Omental fat pad (tissue), 4 donors: ENCODE measurements at places on chromosomes 2 and 18. TPM values are rescaled to one million over a fixed set of nuclear protein-coding genes. Genes with fewer than 3 reads are reported as not detected.

MFF gene
- total RNA-seq: 67.1 TPM

DNA sequence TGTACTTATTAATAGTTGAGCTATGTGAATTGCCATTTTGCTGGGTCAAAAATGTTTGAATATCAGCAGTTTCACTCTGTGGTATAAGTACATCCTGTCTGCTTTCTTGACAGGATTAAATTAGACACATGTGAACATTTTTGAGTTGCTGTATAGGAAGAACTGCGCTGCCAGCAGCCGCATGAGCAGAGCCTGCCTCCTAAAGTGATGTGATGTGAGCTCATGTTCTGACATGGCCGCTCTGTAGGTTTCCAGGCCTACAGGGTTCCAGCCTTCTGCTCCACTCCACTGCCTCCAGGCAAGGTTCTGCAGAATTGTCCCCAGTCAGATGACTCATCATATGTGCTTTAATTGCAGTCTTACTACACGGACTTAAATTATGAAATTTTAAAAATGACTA lies 119.7 kb upstream of the NFATC1 start:
- no peak for DNase-seq

DNA sequence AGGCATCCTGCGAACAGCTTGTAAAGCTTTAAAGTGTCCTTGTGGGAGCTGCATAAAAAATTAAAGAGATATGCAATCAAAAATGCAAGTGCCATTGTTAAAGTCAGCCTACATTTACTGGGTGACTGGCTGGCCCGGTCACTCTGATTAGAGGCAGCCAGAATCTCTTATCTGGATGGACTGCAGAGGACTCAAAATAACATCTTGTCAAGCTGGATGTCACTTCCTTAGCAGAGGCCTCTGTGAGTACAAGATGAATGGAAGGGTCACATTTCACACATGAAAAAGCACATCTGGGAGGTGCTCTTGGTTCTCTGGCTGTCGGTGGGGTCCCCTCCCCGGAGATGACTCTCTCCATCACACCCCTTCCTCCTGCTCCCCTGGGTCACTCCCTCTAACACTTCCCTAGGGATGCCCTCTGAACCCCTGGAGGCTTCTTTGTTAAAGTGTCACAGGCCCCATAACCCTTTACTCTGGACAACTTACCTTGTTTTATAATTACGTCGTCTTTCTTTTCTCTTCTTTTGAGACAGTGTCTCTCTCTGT lies 122.1 kb downstream of the SH3BP4 start:
- DNase-seq: no peak

RUFY4 gene
- total RNA-seq: 0.60 TPM

- no peak for DNase-seq
Observed at GRCh38 chr2:19195661-19196060, 162.8 kb downstream of the OSR1 start.

GRCh38 chr2:28979576-28980366 lies 1.3 kb upstream of the TOGARAM2 start:
- DNase-seq: no peak

DNA sequence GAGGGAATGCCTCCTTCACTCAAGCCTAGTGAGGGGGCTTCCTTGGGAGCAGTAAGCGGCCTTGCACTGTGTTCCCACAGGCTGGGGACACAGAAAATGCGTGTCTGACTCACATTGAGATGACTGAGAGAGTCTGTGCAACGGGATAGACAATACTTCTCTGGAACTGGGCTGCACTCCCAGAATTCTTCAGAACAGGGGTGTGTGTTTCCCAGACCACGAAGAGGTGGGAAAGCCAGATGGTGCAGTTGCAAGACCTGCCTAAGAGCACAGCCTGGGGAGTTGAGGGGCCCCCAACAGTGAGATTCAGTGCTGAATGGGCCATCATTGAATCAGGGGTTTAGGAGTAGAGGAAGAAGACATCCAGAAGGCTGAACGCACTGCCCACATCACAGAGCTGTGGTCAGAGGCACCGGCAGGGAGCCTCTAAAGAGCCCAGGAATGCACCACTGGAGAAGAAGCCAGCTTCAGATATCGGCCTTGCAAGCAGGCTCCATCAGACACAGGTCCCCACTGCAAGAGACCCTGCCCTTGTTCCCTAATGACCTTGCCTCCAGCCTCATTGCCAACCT lies 36.6 kb upstream of the MRPL19 start:
- DNase-seq: no peak

ANKRD30BL gene
- not detected for total RNA-seq

- DNase-seq: no peak
Observed at GRCh38 chr18:77461062-77461688, 211.5 kb downstream of the GALR1 start.

ELOA2 gene
- not detected for total RNA-seq

- no peak for DNase-seq
Observed at GRCh38 chr2:236862961-236863728, 222.5 kb upstream of the COPS8 start.

- DNase-seq: no peak
Observed at GRCh38 chr2:160836755-160837154, 323.5 kb upstream of the TANK start.

DNA sequence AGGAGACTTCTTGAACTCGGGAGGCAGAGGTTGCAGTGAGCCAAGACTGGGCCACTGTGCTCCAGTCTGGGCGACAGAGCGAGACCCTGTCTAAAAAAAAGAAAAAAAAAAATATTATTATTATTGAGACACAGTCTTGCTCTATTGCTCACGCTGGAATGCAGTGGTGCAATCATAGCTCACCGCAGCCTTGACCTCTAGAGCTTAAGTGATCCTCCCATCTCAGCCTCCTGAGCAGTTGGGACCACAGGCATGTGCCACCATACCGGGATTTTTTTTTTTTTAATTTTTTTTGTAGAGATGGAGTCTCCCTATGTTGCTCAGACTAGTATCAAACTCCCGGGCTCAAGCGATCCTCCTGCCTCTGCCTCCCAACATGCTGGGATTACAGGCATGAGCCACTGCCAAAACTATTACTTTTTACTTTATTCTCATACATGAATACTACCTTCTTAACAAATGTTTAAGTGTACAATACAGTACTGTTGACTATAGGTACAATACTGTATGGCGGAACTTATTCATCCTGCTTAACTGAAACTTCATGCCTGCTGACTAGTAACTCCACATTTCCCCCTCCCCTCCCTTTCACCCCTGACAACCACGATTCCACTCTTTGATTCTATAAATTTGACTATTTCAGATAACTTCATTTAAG lies 15.5 kb downstream of the FBXO11 start:
- no peak for DNase-seq

RAD51AP2 gene
- total RNA-seq: not detected

DNA sequence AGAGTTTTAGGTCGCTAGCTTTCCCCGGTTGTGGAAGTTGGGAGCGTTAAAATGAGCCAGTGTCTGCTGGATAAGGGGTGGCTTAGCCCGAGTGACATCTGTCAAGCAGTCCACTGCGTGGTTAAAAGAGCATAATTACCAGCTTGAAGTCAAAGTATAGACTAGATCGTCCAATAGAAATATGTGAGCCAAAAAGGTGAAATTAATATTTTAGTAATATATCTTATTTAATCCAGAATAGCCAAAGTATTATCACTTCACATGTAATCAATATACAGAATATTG lies 654 bp downstream of the COMMD1 start:
- DNase-seq: no peak

DNA sequence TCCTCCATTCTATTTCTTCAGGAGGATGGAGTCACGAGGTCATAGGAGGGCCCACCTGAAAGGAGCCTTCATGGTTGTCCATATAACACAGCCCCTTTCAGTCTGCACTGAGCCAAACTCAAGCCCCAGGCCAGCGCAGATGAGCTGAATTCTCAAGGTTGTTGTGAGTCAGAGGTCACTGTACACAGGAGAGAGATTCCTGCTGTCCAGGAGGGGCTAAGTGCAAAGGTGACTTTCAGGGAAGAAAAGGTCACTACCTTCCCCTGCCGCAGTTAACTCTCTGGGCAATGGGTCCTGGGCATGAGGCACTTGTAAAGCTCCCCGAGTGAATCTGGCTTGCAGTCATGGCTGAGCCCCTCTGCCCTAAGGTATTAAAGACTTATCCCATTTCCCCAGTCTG lies 150.7 kb downstream of the CTIF start:
- no peak for DNase-seq

CTAGE1 gene
- not detected for total RNA-seq

DNA sequence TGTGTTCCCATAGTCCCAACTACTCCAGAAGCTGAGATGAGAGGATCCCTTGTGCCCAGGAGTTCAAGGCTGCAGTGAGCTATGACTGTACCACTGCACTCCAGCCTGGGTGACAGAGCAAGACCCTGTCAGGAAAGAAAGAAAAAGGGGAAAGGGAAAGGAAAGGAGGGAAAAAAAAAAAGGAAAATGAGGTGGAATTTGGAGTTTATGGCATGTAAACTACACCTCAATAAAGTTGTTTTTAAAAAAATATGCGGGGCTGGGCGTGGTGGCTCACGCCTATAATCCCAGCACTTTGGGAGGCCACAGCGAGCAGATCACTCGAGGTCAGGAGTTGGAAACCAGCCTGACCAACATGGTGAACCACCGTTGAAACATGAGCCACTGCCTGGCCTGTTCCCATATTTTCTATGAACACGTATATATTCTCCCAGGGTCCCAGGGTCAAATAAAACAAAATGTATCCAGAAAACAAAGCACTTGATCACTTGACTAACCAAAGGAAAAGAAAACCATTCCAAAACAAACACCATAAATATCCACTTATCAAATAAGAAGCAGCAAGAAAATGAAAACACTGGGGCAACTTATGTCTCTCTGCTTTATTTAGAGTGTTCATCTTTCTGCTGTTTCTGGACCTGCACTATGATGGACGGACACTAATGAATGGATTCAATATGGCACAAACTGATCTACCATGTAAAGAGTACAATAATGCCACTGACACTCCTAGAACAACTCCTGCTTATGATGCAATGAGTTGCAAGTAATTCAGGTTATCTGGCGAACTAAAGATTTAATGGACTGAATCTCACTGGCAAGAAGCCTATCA lies 56.8 kb downstream of the ASXL2 start:
- no peak for DNase-seq

- no peak for DNase-seq
Observed at GRCh38 chr2:54666131-54666633, 57.3 kb upstream of the EML6 start.

- DNase-seq: no peak
Observed at GRCh38 chr2:54528311-54528955, 72.3 kb downstream of the SPTBN1 start.

DNA sequence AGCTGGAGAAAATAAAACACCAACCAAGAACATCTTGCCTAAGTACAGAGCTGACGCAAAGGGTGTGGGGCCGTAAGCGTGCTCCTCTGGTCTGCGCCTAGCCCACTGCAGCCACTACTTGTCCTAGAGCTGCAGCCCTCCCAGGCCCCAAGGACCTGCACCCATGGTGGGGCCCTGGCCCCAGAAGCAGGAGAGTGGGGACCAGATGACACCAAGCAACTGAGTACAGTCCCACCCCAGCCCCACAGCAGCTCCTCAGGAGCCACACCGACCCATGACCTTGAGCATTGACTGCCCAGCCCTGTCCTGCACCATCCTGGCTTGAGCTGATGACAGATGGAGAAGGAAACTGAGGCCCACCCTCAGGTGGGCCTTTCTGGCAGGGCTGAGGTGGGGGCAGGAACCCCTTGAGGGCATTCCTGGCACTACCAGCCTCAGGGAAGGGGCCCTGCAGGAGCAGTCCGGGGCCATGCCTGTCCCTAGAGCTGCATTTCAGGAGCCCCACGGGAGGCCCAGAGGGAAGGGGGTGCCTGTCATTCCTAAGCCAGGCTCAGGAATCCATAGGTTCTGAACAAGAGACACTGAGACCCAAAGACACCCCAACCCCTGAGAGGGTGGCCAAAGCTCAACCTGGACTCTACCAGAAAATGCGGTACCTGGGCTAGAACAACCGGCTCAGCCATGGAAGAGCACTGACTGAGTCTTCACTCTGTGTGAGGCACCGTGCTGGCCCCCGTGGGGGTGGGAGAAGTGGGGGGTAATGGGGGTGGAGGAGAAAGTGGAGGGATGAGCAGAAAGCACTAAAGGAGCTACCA lies 4.9 kb downstream of the KIF1A start:
- DNase-seq: no peak

MCEE gene
- total RNA-seq: 5.3 TPM

RAPGEF4 gene
- 24.6 TPM for total RNA-seq

MYO1B gene
- 77.8 TPM for total RNA-seq

- no peak for DNase-seq
Observed at GRCh38 chr2:136363470-136363869, 245.5 kb upstream of the CXCR4 start.

GRCh38 chr18:75582406-75582821 lies 154.9 kb upstream of the SMIM21 start:
- DNase-seq: no peak

DNA sequence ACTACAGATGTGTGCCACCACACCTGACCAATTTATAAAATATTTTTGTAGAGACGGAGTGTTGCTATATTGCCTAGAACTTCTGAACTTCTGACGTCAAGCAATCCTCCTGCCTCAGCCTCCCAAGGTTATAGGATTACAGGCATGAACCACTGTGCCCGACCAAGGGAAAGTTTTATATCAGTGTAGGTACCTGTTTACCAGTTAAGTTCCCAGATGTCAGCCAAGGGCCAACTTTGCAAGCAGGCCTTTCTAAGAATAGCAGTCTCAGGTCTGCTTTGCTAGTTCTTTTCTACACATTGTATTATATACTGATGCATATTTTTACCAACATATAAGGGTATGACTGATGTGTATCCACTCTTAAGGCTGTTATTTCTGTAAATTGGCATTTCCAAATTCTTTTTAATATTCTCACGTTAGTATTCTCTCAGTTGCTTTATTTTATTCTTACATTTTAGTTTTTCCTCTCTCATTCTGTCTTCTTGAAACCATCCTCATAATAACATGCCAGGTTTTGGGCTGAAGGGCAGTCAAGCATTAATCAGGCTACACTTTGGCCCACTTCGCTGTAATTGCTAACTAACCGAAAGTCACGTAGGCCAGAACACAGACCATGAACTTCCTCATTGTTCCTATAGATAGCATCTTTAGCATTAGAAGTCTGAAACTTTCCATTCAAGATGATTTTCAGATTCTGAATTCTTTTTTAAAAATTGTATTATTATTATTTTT lies 25.0 kb upstream of the CXXC1 start:
- no peak for DNase-seq

- no peak for DNase-seq
Observed at GRCh38 chr18:14978962-14979535, 231.1 kb downstream of the ANKRD30B start.

DNA sequence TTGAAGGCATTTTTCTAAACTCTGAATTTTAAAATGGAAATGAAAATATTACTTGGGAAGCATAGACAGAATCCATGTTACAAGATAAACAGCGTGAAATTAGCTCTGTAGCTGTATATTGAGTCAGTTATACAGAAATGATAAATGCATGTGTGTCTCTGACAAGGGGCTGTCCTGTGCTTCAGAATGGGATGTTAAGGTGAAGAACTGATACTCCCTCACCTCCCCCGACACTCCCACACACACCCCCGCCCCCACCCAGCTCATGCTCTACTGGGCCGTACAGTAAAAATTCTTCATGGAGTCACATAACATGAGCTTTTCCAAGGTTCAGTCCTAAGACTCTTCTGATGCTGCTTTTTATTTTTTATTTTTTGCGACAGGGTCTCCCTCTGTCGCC lies 869 bp upstream of the THUMPD2 start:
- no peak for DNase-seq

ABCA12 gene
- total RNA-seq: not detected

SLC9A4 gene
- total RNA-seq: not detected

SNRPD1 gene
- 28.5 TPM for total RNA-seq
